Activated T-cell treated with anti-CD3 and anti-CD28 coated beads for 48 hours (primary cell): ENCODE measurements at places on chromosomes 1 and 21.

GRCh38 chr1:27157194-27157593, 2.3 kb upstream of the SLC9A1 start:
- DNase-seq: no peak

GRCh38 chr1:71850936-71851335, 431.4 kb downstream of the NEGR1 start:
- no peak for DNase-seq

DNA sequence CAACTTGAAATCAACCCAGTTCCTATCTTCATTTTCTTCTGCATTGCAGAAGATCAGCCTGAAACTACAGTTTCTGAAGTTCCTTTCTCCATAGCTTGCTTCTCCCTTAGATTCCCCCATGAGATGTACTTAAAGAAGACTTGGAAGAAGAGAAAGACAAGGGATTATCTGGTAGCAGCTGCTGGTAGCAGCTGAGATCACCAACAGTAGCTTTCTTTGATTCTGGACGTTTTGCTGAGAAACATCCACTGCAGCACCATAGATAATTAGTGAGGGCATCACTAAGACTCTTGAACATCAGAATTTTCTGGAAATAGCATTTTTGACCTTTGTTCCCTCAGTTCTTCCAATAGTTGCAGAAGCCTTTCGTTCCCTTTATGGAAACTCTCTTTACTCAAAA, 465 bp upstream of the CFHR3 start:
- DNase-seq: no peak

GRCh38 chr1:53069663-53070327, 7.8 kb downstream of the PODN start:
- DNase-seq: no peak

DNA sequence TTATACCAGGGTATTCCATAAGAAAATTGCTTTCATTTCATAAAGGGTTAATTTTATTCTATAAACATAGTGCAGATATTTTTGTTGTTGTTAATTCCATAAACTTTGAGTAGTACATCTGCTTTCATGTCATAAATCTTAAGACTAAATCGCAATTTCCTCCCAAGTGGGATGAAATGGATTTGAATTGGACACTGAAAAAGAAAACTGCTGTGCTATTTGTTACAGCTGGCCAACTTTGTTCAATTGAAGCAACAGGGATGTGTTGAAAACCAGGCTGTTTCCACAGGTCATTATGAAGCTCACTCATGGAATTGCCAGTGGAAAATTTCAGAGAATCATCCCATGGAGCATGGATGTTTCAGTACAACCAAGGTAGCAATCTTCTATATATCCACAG, 252.5 kb upstream of the RGS18 start:
- DNase-seq: no peak
